ENCODE measurements at places on chromosomes 5 and 9.

- DNase-seq, result no peak
These were observed 113.9 kb downstream of the CDH10 start for GRCh38 chr5:24530906-24531305.

DNA sequence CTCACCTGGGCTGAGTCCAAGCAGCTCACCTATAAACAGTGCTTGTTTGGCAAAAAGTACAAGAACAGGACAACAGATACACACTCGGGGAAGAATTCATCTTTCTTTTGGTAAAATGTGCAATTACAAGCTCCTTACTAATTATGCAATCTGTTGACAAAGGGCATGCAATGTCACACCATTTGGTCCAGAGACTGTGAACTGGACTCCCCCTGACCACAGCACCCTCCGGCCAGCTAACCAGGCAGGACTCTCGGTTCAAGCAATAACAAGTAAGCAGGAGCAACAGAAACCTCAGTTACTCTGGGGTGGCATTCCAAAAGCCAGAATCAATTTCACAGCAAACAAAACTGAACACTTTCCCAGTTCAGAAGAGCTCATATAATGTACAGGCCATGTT lies 113.8 kb downstream of the GNAQ start:
- DNase-seq, result no peak

- peak; percentile 3 for DNase-seq
These were observed 32.2 kb upstream of the FRMD3 start for GRCh38 chr9:83570359-83570758.

DNA sequence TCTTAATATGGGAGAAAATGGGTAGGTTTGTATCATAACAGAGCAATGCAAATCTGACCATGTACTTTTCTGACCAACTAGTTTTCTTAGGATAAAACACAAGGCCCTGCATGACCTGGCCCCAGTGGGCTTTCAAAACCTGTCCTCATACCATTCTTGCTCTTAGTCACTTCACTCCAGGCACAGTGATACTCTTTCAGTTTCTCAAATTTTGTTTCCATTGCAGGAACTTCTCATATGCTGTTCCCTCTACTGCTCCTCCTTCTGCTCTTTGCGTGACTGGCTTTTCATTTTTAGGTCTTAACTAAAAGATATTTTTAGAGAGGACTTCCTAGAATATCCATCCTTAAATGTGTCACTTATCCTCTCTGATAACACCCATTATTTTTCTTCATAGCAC lies 112.4 kb downstream of the INIP start:
- no peak for DNase-seq

DNA sequence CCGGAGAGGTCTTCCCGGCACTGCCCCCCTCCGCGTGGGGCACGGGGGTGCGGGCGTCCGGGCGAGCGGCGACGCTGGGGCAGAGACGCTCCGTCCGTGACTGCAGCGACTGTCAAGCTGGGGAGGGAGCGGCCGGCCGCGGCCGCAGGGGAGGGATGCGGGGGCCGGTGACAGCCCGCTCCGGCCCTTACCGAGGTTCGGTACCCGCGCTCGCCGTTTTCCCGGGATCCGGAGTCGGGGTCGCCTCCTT lies 400 bp downstream of the KDM4C start:
- no peak for DNase-seq

GRCh38 chr5:1477341-1477740 lies 32.1 kb upstream of the SLC6A3 start:
- DNase-seq, result no peak

GRCh38 chr5:68194386-68194785 lies 21.2 kb upstream of the PIK3R1 start:
- DNase-seq, result no peak

DNA sequence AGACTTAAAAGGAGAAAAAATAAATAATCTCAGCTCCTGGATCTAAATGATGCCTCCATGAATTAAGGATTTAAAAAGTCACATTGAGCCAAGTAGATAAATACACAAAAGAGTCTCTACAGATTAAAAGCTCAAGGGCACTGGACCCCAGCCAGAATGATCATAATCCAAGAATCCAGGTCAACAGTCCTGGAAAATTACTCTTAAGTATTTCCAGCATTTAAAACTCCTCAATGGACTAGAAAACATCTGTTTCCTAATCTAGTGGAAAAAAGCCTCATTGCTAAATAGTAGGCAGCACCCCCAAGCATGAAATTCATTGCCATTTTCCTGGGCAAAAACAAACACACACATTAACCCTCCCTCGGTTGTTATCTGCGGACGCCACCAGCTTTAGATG lies 96.8 kb downstream of the FRMD3 start:
- DNase-seq, result no peak

DNA sequence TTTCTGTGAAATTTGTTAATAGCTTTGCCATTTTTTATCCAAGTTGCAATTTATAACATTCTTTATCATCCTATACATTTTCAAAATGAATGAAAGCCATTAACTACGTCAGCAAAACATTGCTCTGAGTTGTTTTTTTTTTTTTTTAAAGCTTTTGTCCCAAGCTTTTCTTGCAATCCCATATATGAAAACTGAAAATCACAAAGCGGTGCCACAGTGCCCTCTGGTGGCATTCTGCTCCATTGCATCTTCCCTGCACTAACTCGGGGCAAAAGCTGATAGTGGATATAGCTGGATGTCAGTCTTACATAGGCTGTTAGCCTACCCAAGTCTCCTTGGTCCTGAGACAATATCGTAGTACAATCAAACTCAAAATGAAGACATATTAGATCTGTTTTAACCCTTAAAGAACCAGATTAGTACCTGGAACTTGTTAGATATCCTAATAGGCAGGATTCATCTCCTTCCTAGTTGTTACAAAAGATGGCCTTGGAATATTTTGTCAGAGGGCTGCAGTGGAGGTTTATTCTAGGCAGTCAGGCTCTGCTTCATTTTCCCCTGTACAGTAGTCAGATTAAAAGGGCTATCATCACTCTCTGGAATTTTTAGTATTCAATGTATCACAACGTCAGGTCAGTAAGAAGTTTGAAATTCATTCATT lies 669.9 kb downstream of the PTPRD start:
- peak; percentile 66 for DNase-seq

DNA sequence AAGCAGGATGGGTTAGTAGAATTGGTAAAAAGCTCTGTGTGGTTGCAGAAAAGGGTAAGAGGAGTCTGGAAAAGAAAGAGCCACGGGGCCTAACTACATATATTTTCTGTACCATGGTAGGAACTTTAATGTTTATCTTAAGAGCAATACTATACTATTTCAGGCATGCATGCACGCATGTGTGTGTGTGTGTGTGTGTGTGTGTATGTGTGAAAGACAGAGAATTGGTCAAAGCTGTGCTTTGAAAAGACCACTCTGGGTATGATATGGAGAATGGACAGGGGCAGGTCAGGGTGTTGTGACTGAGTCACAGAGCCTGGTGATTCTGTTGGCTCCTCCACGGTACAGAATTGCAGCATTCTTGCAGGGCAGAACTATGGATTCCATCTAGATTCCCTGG lies 339.3 kb downstream of the SLIT3 start:
- DNase-seq, result no peak

- DNase-seq, result peak; percentile 76
These were observed 18.6 kb upstream of the ZNF366 start for GRCh38 chr5:72525816-72526215.

DNA sequence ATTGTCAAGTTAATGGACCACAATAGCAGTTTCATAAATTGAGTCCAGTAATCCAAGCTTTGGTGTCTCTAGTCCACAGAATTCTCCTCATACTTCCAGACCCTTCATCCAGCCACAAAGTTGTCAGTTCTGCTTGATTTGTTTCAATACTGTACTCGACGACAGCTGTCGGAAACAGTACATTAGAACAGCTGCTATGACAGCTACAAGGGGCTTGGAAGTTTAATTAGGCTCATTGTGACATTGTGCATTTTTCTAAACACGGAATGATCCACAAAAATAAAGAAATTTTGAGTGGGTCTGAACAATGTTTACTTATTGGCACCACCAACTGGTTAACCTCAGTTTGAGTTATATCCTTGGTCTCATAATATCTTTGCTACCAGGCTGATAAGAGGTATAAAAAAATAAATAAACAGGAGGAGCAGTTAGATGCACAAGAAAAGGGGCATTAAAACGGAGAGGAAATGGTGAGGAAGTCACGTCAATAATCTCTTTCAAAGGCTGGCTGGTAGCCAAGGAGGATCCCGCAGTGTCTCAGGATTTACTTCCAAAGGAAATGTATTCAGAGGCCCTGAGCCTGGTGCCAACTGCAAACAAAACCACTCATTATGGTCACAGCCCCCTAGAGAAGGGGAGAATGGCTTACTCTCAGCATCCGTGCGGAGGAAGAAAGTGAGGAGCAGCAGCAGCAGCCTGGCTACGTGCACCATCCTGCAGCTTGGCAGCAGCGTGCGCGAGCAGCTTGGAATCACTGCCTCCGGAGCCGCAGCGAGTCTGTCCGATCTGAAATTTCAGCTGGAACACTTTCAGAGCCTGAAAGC lies 933.8 kb upstream of the DMAC1 start:
- peak; percentile 51 for DNase-seq

GRCh38 chr9:21002040-21002439 lies 29.4 kb downstream of the HACD4 start:
- no peak for DNase-seq

DNA sequence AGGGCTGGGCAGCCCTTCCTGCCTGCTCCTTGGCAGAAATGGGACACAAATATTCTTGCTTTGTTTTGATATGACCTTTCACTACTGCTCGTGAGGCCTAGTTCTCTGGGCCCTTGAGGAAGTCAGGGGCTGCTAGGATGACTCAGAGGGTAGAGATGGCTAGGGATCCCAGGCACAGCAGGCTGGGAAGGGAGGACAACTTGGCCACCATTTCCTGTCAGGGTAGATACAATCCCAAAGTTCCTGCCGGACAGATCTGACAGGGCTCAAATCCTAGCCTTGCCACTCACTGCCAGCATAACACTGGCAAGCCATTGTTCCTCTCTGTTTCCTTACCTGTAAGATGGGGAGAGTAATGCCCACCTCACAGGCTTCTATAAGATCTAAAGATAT lies 31.7 kb upstream of the MEIKIN start:
- peak; percentile 28 for DNase-seq

GRCh38 chr9:20606652-20607051 lies 15.6 kb downstream of the MLLT3 start:
- DNase-seq, result no peak

- DNase-seq, result no peak
These were observed 55.1 kb downstream of the WHRN start for GRCh38 chr9:114450181-114450580.

GRCh38 chr9:93668261-93668871 lies 92.0 kb downstream of the PHF2 start:
- DNase-seq, result no peak

DNA sequence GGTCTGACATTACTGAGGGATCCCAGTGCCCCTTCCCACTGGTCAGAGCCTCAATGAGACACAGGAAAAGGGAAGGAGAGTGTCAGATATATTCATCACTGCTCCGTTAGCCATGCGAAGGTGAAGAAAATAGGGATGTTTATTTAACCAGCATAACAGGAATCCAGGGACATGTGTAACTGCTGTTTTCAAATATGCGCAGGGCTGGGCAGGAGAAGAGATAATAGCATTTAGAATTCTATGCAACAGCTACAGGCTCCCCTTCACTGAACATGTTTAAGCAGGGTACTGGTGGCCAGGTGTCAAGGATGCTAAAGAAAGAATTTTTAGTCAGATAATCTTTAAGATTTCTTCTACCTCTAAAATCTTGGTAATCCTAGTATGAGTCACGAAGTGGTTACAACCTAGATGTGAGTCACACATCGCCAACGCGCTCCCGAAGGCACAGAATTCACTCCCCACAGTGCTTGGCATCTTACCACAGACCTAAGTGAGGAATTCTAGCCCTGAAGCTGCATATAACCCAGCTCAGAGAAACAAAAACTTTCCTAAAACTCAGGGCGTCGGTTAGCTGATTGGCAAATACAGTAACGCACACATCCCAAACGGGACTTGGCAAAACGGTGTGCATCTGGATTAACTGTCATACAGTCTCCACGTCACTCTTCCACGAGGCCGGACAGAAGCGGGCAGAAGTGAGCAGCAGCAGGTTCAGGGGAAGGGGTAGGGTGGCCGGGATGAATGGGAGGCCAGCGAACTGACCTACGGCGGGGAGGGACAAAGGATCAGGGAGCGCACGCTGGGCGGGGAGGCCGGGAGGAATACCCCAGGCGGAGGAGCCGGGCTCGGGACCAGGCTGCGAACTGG lies 1.1 kb downstream of the CTNNAL1 start:
- DNase-seq, result peak; percentile 96
